ENCODE measurements at places on chromosomes 12 and 14. TPM values are rescaled to one million over a fixed set of nuclear protein-coding genes. Genes with fewer than 3 reads are reported as not detected.

The TCL1A gene
- not detected for total RNA-seq

The LRIG3 gene
- total RNA-seq = 4.9 TPM

The HEBP1 gene
- 54.3 TPM for total RNA-seq

The PLA2G1B gene
- total RNA-seq = not detected

The PRPH gene
- total RNA-seq = 1.6 TPM

The OR9K2 gene
- not detected for total RNA-seq

The RAD9B gene
- total RNA-seq = 0.46 TPM

The ORMDL2 gene
- 107 TPM for total RNA-seq

The NRXN3 gene
- 1.0 TPM for total RNA-seq

The CLEC6A gene
- not detected for total RNA-seq

The SLC38A2 gene
- total RNA-seq = 139 TPM

The WSCD2 gene
- total RNA-seq = not detected
